ENCODE measurements at places on chromosomes 12 and 14.

DNA sequence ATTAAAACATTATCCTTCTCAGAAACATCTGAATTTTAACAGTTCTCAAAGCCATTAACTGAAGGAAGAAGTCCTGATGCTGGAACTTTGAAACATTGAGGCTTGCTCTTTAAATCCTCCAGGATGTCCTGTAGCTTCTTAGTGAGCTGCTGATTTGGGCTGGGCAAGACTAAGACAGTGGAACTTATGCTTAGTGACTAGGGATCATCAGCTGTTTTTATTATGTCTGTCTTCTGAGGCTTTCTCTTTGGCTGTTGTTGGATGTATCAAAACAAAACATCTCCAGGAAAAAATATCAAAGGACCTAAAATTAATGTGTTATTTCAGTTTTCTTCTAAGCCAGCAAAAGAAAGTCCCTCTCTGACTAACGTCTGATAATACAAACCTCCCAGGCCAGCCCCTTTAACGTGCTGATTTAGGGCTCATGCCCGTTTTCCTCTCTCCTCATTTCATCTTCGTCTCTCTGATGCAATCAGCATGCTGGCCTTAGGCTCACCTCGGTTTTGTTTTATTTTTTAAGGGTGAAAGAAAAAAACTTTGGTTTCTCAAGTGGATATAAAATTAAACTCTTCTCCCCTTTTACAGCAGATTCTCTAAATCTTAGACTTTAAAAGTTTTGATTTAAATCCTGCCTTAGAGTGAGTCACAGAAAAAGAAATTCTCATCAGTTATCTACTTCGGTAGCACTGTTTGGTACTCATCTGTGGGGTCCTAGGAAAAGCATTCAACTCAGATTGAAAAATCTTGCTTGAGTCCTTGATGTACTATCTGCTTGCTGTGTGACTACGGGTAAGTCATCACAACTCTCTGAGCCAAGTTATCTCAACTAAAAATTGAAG is 106.2 kb upstream of the CCDC91 start:
- DNase-seq, result no peak

- DNase-seq, result no peak
Measured at GRCh38 chr14:89144642-89145041, 272.4 kb downstream of the FOXN3 start.

GRCh38 chr12:15928346-15928745 is 17.2 kb downstream of the DERA start:
- DNase-seq, result no peak

- no peak for DNase-seq
Measured at GRCh38 chr12:39505023-39505422, 62.1 kb upstream of the KIF21A start.

- DNase-seq, result no peak
Measured at GRCh38 chr12:48972213-48972951, 847 bp upstream of the WNT10B start.

DNA sequence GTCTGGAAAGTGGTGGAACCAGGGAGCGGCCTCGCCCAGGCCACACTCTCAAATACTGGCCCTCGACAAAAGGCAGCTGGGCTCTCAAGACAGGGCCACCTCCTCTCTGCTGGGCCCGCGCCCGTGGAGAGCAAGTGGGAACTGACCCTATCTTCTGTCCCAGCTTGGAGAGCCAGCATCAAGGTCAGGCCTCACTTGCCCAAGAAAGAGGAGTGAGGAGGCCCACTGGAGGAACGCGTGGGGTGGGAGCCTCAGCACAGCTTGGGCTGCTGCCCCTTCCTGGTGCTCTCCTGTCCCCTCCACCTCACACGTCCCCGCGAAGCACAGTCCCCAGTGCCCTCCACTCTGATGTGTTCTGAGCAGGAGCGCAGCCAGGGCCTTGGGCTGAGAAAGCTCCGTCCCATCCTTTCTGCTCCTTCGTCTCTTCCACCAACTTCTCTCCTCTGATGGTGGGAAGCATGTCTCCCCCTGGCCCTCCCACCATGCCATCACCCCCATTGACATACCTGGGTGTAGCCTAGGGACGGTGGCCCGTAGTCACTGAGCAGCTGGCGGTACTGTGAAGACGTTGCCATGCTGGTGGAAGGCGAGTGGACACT is 4.9 kb downstream of the CDK2AP1 start:
- no peak for DNase-seq

DNA sequence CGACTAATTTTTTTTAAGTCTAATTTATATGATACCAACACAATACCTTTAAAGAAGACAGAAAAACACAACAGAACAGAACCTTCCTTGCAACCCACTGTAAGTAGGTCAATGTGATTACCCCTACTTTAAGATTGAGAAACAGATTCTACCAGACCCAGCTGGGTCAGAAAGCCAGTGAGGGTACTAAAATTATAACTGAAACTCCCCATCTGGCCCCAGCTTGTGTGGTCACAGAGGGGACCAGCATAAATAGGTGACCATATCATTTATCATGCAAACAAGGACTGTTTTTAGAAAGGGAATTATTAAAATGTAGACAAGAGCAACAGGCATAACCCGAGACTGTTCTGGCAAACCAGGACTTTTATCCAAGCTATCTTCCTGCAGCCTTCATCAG is 30.1 kb upstream of the FRMD6 start:
- no peak for DNase-seq

All from activated CD4-positive, alpha-beta T cell treated with anti-CD3 and anti-CD28 coated beads for 4 hours (primary cell).